ENCODE measurements at places on chromosomes 11 and 22. TPM values are rescaled to one million over a fixed set of nuclear protein-coding genes. Genes with fewer than 3 reads are reported as not detected.

Gene ARHGAP32
- 30.1 TPM for total RNA-seq

Gene PDGFB
- 9.6 TPM for total RNA-seq

DNA sequence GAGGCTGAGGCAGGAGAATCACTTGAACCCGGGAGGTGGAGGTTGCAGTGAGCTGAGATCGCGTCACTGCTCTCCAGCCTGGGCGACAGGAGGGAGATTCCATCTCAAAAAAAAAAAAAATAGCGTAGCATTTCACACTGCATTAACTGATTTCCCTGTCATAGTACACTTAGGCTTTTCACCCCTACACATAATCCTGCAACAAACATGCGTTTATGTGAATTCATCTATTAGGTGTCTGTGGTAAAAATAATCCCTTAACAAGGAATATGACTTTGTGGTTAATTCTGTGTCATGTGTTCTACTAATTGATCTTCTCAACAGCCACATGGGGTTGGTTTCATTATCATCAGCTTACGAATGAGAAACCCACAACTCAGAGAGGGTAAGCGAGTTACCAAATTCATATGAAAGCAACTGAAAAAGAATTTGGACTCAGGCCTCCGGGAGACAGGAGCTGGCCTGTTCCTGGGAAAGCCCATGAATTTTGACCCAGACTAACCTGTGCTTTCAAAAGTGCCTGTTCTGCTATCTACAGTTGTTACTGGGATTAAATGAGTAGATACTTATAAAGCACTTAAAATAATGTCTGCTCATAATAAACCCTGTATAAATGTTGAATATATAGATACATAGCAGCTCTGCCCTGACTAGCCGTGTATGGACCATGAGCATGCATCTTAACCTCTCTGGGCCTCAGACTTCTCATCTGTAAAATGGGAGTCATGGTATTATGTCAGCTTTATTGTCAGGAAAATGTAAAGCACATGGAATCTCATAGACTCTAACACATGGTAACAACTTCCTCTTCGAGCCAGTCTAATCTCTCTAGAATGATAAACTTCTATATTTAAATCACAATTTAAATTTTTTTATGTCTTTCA lies 36.6 kb downstream of the KCNJ1 start:
- no peak overlapping the region for H3K4me3 ChIP-seq
- H3K4me1 ChIP-seq, result no peaks in the 10 kb centered on the region
- no peaks in the 10 kb centered on the region for H3K36me3 ChIP-seq
- no peak overlapping the region for H3K27ac ChIP-seq
- DNase-seq, result no peak

GRCh38 chr22:35544827-35545226 lies 4.2 kb downstream of the RASD2 start:
- H3K27ac ChIP-seq, result no peak overlapping the region
- peaks cover 43% of the 10 kb centered on the region for H3K4me1 ChIP-seq
- H3K4me3 ChIP-seq, result no peak overlapping the region

DNA sequence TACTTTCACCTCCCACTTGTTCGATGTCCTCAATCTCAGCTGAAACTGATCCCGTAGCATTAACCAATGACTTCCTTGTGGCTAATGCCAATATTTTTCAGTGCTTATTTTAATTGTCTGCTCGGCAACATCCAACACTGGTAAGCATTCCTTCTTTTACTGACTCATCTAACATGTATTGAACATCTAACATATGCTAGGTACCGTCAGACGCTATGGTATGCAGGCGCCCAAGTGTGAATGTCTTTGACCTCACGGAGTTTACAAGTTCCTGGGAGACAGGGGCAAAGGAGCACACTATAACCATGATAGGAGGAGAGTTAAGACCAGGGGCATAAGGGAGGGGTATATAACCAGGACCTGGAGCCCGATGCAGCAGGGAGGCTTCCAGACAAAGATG lies 1.7 kb downstream of the BRMS1 start:
- no peak for DNase-seq
- H3K27ac ChIP-seq, result no peak overlapping the region
- peaks cover 9% of the 10 kb centered on the region for H3K4me1 ChIP-seq
- no peak overlapping the region for H3K4me3 ChIP-seq

Gene TENM4
- total RNA-seq, result 8.8 TPM

DNA sequence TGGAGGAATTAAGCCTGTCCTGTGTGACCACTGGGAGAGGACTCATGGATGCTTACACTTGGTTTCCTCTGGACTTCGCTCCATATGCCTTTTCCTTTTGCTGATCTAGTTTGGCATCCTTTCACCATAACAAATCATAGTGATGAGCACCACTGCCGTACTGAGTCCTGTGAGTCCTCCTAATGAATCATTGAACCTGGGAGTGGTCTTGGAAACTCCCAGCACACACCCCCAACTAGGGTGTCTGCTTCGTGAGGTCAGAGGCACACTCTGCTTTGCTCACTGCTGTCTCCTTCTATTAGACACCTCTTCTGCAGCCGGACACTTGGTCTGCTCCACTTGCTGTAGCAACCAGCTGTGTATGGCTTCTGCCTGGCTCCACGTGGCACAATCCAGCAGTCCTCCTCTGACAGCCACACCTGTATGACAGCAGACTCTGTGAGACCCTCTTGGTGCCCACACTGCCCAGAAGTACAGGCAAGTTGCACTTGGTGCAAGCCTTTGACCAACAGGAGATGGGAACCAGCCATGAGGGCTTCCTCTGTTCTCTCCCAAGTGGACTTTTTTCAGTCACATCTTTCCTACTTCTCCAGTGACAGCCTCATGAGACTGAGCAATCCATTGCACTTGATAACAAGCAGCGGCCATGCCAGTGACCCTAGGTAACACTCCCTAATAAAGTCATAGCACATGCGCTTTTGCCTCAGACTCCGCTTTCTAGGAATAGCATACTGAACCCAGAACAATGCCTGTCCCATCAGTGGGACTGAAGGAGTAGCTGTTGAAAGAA lies 65.0 kb upstream of the HMGXB4 start:
- no peaks in the 10 kb centered on the region for H3K36me3 ChIP-seq
- H3K27me3 ChIP-seq, result no peaks in the 10 kb centered on the region
- no peak overlapping the region for H3K27ac ChIP-seq
- no peaks in the 10 kb centered on the region for H3K4me1 ChIP-seq
- H3K4me3 ChIP-seq, result no peak overlapping the region
- DNase-seq, result no peak

- no peak overlapping the region for H3K4me3 ChIP-seq
- DNase-seq, result no peak
- H3K27me3 ChIP-seq, result no peaks in the 10 kb centered on the region
- no peak overlapping the region for H3K27ac ChIP-seq
- H3K36me3 ChIP-seq, result peaks cover 86% of the 10 kb centered on the region
- peaks cover 2% of the 10 kb centered on the region for H3K4me1 ChIP-seq
Measured at GRCh38 chr11:3370311-3370870, 8.6 kb downstream of the ZNF195 start.

GRCh38 chr22:20868025-20868962 lies 9.5 kb downstream of the SNAP29 start:
- H3K36me3 ChIP-seq, result no peaks in the 10 kb centered on the region
- no peak for DNase-seq
- no peak overlapping the region for H3K27ac ChIP-seq
- H3K4me1 ChIP-seq, result no peaks in the 10 kb centered on the region
- no peak overlapping the region for H3K4me3 ChIP-seq

DNA sequence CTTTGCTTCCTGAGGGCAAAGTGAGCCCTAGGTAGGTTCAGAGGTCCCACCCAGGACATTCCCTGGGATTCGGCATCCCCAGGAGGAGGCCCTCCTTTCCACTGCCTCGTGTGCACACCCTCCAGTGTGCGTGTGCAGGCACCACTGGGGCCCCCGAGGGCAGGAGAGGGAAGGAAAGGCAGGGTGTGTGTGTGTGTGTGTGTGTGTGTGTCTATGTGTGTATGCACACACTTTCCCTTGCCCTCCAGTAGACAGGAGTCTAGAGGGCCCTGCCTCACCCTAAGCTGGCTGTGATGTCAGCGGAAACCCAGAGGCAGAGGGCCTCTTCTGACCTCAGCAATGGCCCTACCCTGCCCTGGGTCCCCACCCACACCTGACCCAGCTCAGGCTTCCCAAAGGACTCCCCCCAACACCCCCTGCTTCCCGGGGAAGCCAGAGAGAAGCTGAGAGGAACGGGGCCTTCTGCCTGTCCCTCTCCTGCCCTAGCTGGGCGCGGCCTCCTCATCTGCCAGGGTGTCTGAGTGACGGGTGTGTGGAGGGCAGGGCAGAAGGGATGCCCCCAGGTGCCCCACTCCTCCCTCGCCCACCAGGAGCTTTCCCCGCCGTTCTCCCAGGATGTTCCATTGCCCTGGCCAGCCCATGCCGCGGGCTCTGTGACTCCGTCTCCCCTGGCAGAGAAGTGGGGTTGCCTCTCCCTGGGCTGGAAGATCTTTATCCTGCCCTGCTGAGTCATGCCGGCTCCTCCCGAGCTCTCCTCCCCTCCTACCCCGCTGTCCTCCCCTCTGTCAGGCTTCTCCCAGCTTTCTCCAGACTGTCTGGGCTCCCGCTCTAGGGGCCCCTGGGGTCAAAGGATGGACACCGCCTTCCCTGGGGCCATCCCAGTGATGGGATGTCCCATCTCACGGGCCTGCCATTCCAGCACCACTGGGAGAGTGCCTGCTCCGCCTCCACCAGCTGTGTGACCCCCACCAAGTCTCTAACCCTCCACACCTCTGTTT lies 6.0 kb upstream of the CLCF1 start:
- H3K36me3 ChIP-seq, result no peaks in the 10 kb centered on the region
- H3K4me1 ChIP-seq, result peaks cover 28% of the 10 kb centered on the region
- H3K27me3 ChIP-seq, result peaks cover 37% of the 10 kb centered on the region
- DNase-seq, result no peak

- no peaks in the 10 kb centered on the region for H3K27me3 ChIP-seq
- H3K4me3 ChIP-seq, result no peak overlapping the region
- H3K4me1 ChIP-seq, result no peaks in the 10 kb centered on the region
- DNase-seq, result no peak
- no peaks in the 10 kb centered on the region for H3K36me3 ChIP-seq
Measured at GRCh38 chr11:118109231-118109630, 22.5 kb upstream of the SMIM35 start.

- peak; percentile 80 for DNase-seq
- no peaks in the 10 kb centered on the region for H3K27me3 ChIP-seq
- peaks cover 48% of the 10 kb centered on the region for H3K36me3 ChIP-seq
- H3K27ac ChIP-seq, result peak overlapping the region; percentile 74
- peaks cover 13% of the 10 kb centered on the region for H3K4me1 ChIP-seq
Measured at GRCh38 chr11:208181-208916, 841 bp downstream of the RIC8A start.

Gene AIFM3
- 1.4 TPM for total RNA-seq

GRCh38 chr11:67997475-67997921 lies 6.4 kb downstream of the UNC93B1 start:
- no peak overlapping the region for H3K27ac ChIP-seq
- no peak overlapping the region for H3K4me3 ChIP-seq
- H3K36me3 ChIP-seq, result no peaks in the 10 kb centered on the region
- H3K4me1 ChIP-seq, result no peaks in the 10 kb centered on the region

GRCh38 chr11:33874433-33874832 lies 17.4 kb downstream of the LMO2 start:
- no peak overlapping the region for H3K4me3 ChIP-seq
- no peak overlapping the region for H3K27ac ChIP-seq

- no peak for DNase-seq
- no peaks in the 10 kb centered on the region for H3K27me3 ChIP-seq
- H3K4me1 ChIP-seq, result no peaks in the 10 kb centered on the region
- H3K4me3 ChIP-seq, result no peak overlapping the region
Measured at GRCh38 chr11:31160504-31161422, 208.8 kb downstream of the DCDC1 start.

Gene PAMR1
- 3.0 TPM for total RNA-seq

Gene PHLDB1
- 74.8 TPM for total RNA-seq

DNA sequence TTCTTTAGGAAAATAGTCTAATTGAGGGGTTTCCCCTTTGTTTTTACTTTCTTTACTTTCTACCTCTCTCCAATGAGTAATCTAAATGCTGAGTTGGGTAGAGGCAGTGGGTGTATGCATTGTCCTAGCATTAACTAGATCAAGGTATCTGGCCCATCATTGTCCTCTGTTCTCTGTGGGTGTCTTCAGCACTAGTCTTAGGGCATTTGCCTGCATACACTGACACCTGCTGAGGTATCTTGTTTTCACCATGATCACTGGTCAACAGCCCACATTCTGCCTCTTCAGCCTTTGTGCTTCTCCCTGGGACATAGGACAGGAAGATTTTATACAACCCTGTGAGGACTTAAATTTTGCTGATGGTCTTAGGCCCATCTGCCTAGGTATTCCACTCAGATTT lies 371.1 kb downstream of the RAB38 start:
- no peaks in the 10 kb centered on the region for H3K4me1 ChIP-seq
- DNase-seq, result no peak
- no peaks in the 10 kb centered on the region for H3K36me3 ChIP-seq
- no peaks in the 10 kb centered on the region for H3K27me3 ChIP-seq

- no peaks in the 10 kb centered on the region for H3K4me1 ChIP-seq
- no peaks in the 10 kb centered on the region for H3K27me3 ChIP-seq
- H3K4me3 ChIP-seq, result no peak overlapping the region
Measured at GRCh38 chr11:72972496-72973128, 158.4 kb downstream of the ATG16L2 start.

DNA sequence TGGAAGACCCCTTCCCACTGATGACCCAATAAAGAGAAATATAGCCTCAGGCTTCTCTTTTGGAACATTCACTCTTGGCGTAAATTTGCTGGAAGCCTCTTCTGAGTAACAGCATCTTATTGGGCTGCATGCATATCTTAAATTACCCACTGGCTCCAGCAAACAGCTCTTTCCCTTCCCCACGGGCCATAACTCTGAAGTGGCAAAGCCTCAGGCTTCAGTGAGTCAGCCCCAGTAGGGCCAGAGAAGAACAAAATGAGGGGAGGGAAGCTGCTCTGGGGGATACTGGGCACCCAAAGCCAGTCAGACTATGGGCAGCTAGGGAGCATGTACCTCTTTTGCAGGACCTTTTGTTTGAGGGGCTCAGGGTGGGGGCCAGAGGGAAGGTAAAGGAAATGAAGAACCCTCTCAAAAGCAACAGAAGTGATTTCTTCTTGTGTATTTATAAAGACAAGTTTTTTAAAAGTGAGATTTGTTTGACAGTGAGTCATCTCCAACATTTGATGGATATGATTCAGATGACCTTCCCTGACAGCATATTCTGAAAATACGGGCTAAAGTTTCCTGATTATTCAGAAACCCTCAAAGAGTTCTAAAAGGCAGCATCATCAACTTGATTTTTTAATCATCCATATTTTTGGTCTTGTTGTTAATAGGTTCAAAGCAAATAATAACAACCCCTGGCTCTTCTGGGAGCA lies 203.4 kb downstream of the KIF18A start:
- no peaks in the 10 kb centered on the region for H3K4me1 ChIP-seq
- no peak for DNase-seq
- no peaks in the 10 kb centered on the region for H3K27me3 ChIP-seq
- no peaks in the 10 kb centered on the region for H3K36me3 ChIP-seq

GRCh38 chr11:89922195-89922660 lies at the start of gene TRIM49D1:
Gene TRIM49D1 (minus strand): TSS chr11:89922245. CDS start chr11:89917710, 4,535 bp downstream.
- H3K4me1 ChIP-seq, result no peaks in the 10 kb centered on the region
- DNase-seq, result no peak
- H3K4me3 ChIP-seq, result no peak within 1 kb of the TSS
- no peak within 1 kb of the TSS for H3K27ac ChIP-seq
- no peaks in the 10 kb centered on the region for H3K36me3 ChIP-seq

GRCh38 chr11:111589114-111589513 lies 13.1 kb upstream of the SIK2 start:
- no peak for DNase-seq
- no peaks in the 10 kb centered on the region for H3K36me3 ChIP-seq
- H3K27ac ChIP-seq, result no peak overlapping the region
- no peaks in the 10 kb centered on the region for H3K4me1 ChIP-seq

Gene GAS2L1
- 9.7 TPM for total RNA-seq

All from H1 (cell line).